ENCODE measurements at places on chromosomes 4 and X. TPM values are rescaled to one million over a fixed set of nuclear protein-coding genes. Genes with fewer than 3 reads are reported as not detected.
A peak's percentile ranks its signal among the peaks of the same experiment; 100 is the strongest.

GRCh38 chr4:56187688-56188087 is 199.6 kb downstream of the AASDH start:
- no peak for DNase-seq

- no peak for DNase-seq
Measured at GRCh38 chr4:74449571-74450297, 4.8 kb downstream of the AREG start.

- no peak for DNase-seq
Measured at GRCh38 chr4:140719022-140719421, 37.2 kb downstream of the TBC1D9 start.

- DNase-seq: peak; percentile 72
Measured at GRCh38 chr4:2400841-2401609, 17.4 kb downstream of the ZFYVE28 start.

GRCh38 chr4:38411981-38412536 is 251.9 kb upstream of the KLF3 start:
- DNase-seq: no peak

- DNase-seq: no peak
Measured at GRCh38 chr4:73831569-73831968, 4.9 kb upstream of the CXCL6 start.

The SHROOM3 gene
- 55.8 TPM for total RNA-seq

- peak; percentile 89 for DNase-seq
Measured at GRCh38 chr4:6464842-6465588, 7.4 kb downstream of the PPP2R2C start.

DNA sequence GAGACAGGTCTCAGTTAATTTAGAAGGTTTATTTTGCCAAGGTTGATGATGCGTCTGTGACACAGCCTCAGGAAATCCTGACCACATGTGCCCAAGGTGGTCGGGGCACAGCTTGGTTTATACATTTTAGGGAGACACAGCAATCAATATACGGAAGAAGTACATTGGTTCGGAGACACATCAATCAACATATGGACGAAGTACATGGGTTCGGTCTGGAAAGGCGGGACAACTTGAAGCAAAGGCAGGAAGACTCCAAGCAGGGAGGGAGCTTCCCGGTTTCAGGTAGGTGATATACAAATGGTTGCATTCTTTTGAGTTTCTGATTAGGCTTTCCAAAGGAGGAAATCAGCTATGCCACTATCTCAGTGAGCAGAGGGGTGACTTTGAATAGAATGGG is 225.2 kb upstream of the ZFP42 start:
- DNase-seq: peak; percentile 42

DNA sequence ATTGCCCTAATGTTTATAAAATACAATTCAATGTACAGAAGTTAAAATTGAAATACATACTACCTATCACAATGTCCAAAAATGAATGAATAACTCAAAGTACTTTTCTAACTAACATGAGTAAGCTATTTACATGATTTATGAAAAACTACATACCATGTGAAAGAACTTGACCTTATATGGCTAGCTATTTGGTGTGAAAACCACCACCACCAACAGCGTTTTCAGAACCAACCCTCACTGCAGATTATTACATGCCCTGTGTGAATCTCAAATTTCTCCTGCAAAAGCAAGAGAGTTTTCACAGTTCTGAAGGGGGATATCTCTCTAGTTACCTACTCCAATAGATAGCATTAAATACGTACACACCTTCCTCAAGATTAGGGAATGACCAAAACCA is 198.5 kb downstream of the SPATA18 start:
- no peak for DNase-seq

The CYBB gene
- 0.14 TPM for total RNA-seq

GRCh38 chrX:42094218-42094617 is 170.9 kb upstream of the CASK start:
- DNase-seq: no peak

Measured in H7 (cell line).